H54 (cell line): ENCODE measurements at places on chromosomes 2 and 18.
A peak's percentile ranks its signal among the peaks of the same experiment; 100 is the strongest.

DNA sequence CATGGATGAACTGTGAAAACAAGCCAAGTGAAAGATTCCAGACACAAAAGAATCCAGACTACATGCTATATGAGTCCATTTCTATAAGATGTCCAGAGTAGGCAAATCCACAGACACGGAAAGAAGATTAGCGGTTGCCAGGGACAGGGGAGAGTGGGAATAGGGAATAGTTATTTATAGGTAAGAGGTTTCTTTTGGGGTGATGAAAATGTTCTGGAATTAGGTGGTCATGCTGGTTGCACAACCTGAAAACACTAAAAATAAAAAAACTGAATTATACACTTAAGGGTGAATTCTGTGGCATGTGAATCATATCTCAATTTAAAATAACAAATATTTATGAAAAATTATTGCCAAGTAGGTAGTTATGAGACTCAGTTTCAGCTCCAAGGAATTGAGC lies 168.4 kb downstream of the LTBP1 start:
- DNase-seq: no peak

DNA sequence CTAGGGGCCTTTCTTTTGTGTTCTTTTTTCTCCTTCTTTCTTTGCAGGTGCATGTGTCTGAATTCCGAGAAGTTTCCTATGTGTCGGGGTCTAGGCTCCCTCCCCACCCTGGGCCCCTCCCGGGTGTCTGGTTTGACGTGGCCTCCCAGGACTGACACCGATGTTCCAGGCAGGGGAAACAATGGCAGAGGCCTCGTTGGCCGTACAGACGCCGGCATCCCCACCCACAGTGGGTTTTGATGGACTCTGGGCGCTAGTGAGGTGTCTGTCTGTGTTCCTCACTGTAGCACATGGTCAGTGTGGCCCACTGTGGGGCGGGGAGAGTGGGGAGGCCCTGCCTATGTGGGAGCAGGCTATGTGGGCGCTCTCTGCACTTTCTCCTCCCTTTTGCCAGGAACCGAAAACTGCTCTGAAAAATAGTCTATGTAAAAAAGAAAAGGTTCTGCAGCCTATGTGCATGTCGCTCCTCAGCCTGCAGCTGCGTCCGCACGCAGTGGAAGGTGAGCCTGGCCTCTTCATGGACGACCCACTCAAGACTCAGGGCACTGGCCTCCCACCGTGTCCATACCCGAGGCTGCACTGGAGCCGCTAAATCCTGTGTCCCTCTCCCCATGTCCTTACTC lies 90.9 kb upstream of the ASB18 start:
- DNase-seq: no peak

GRCh38 chr2:96241900-96242611 lies 23.7 kb downstream of the TMEM127 start:
- DNase-seq: peak; percentile 71

- no peak for DNase-seq
Observed at GRCh38 chr2:96325884-96326255, 753 bp downstream of the ITPRIPL1 start.

GRCh38 chr2:105383432-105384166 lies 15.3 kb downstream of the FHL2 start:
- DNase-seq: no peak

- no peak for DNase-seq
Observed at GRCh38 chr2:43224571-43225092, 1.8 kb downstream of the ZFP36L2 start.

- no peak for DNase-seq
Observed at GRCh38 chr2:178271629-178272333, 77.5 kb downstream of the OSBPL6 start.

- no peak for DNase-seq
Observed at GRCh38 chr2:56224316-56224715, 40.5 kb downstream of the CCDC85A start.

- no peak for DNase-seq
Observed at GRCh38 chr2:224832207-224832606, 116.0 kb upstream of the CCDC195 start.

DNA sequence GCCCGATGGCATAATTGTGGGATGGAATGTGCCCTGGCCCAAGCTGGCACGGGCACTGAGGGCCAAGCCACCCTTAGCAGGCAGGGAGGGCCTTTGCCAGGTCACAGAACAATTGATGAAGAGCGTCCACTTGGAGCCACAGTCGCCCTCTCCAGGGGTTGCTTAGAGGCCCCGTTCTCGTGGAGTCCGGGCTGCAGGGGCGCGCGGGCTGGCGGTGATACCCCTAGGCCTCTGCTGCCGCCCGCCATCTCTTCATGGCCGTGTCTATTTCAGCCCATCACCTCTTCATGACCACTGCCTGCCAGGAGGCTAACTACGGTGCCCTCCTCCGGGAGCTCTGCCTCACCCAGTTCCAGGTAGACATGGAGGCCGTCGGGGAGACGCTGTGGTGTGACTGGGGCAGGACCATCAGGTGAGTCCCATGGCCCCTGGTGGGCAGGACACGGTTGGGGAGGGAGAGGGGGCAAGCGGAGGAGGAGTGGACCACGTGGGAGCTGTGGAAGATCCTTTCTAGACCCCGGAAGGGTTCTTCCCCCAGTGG lies 17.6 kb downstream of the RAMP1 start:
- DNase-seq: no peak

DNA sequence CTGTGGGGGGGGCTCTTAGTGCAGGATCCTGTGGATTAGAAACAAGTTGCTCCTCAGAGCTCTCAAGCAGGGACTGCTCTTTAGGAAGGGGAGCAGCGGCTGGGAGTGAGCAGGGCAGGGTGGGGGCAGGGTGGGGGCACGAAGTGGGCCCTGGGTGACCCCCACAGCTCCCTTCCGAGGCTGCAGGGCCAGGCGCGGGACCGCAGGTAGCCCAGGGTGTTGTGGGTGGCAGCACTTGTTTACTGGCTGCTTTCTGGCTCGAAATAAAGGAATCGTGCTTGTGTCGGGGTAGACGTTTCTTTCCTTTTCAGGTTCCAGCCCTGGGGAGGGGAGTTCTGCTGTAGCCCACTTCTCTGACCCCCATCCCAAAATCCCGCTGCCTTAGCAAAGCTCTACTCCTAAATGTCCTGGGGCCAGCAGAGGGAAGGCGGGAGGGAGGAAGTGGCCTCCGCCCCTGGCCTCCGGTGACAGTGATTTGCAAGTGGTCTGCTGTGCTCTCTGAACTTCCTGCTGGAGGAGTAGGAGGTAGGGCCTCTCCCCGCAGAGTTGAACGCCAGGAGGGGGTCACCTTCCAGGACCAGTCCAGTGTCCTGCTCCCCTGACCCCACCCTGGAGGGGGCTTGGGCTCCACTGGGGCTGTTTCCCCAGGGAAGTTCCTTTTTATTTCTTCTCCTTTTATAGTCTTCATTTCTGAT lies 8.3 kb downstream of the NEU4 start:
- no peak for DNase-seq

DNA sequence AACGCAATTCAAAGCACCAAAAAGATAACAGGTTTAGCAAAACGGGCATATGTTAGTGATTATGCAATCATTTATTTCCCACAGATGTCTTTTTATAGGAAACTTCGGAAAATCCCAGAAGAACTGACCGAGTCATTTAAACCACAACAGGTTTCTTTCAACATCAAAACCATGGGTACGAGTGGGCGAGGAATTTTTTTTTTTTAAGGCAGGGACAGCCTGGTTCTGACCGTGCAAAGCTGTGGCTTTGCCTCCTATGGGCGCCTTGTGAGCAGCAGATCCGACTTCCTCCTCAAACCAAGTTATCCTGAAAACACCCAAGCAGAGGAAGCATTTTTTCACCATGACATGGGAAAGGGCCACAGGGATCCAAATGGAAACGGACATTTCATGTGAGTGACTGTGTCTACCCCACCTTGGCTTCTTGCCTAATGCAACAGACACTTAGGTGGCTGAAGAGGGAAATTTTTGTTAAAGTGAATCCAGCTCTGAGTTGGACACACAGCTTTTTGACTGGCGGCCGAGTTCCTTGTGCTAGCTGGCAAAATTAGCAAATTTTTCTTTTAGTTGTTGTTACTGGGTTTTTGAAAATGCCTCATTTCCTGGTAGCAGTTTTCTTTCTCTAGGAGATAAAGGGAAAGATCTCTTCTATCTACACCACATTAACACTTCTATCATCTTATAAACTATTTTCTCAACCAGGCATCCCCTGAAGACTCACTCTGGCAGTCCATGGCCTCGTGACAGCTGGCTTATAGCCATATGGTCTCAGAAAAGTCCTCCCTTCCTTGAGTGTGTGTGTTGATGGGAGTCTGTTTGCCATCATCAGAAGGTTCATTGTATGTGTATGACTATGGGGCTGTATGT lies 487.4 kb upstream of the ZEB2 start:
- DNase-seq: peak; percentile 39

DNA sequence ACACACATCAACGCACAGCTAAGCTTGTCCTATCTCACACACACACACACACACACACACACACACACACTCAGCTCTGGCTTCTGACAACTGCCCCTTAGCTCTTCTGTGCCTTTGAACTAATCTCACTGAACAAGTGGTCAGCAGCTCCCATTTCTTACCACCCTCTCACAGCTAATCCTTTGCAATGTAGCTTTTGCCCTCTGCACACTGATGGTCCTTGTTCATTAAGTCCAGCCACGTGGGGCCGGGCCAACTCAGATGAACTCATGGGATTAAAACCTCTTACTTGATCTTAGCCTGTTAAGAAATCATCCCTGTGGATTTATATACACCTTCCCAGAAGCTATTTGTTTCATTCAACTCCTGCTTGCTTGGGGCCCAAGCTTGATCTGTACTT lies 36.6 kb downstream of the DPYSL5 start:
- no peak for DNase-seq

- DNase-seq: no peak
Observed at GRCh38 chr2:241813644-241814392, 4.8 kb downstream of the NEU4 start.

DNA sequence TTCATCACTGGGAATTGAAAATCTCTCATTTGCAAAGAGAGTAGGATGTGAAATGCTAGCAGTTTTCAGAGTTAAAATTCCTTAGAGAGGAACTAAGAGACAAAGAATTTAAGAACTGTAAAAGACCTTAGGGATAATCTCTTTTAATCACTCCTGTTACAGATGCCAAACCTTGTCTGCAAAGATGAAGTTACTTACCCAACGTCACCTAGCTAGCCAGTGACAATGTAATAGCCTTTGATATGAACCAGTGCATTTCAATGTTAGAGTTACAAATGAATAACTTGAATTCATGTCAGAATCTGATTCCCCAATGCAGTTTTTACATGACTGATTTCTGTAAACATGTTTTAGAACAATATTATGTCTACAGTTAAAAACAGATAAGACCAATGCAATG lies 190.1 kb downstream of the LRP1B start:
- DNase-seq: no peak

DNA sequence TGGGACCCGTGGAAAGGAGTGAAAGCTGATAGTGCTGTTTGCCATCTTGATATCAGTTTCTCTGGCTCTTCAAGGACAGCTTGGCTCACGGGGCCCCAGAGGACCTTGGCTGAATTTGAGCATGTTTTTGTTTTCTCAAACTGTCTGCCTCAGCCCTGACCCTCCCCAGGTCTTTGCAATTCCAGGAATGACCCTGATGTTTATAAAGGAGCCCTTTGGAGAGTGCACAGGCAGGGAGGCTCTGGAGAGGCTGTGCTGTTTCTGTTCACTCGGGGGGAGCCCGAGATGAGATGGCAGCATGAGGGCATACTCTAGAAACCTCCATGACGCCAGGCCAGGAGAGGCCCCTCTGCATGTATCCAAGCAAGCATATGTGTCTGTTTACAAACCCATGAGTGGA lies 16.4 kb downstream of the IGFBP2 start:
- DNase-seq: no peak

DNA sequence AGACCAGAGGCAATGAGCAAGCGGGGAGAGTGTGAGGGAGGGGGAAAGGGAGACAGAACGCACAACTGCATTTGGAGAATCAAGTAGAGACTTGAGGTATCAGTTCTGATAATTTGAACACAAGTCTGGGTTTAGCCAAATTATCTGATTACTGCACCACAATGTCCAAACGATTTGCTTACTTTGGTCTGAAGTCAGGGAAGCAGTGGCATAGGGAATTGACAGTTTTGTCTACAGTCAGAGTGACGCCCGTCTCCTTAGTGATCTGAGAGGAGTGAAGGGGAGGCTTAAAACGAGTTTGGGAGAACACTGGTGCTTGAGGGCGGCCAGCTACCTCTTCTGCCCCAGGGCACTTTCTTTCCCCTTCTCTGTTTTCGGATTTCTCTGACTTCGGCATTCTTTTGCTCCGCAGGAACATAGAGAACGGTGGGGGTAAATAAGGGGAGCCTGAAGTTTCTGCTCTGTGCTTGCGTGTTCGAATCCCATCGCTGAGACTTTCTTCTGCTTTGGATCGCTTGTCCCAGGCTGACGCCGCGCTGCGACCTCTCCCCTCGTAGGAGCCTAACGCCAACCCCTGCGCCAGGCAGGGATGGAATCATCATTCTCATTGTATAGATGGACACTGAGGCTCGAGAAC lies 2.9 kb upstream of the DLX2 start:
- DNase-seq: no peak

- no peak for DNase-seq
Observed at GRCh38 chr2:21268197-21268877, 144.6 kb downstream of the TDRD15 start.

- no peak for DNase-seq
Observed at GRCh38 chr2:68263632-68264031, 11.3 kb upstream of the PPP3R1 start.

DNA sequence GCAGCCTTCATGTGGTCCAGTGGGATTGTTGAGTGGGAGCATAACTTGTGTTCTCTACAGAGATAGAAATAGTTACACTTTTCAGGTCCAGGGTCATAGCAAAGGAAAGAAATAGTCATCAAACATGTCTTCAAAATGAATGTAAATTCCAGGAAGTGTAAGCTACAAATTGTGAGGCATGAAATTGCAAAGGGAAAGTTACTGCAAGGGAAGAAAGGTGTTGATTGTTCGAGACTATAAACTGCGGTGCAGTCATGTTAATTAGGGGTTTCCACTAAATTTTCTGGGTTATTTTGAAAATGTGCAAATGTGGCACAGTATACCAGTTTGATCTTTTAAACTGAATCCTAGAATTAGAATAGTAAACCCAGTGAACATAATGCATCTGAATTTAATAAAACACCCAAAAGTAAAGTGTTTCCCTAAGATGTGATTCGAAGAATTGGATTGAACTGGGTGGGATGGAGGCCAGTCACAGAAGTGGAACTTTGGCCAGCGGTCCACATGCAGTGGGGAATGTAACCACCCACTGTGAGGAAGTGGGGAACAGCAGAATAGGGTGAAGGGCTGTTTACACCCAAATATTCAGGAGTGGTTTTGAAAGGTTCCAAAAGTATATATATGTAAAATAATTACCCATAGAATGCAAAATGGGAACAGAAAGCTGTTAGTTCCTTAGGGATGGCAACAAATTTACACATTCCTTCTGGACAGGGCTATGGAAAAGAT lies 126.5 kb upstream of the CCDC68 start:
- DNase-seq: no peak

DNA sequence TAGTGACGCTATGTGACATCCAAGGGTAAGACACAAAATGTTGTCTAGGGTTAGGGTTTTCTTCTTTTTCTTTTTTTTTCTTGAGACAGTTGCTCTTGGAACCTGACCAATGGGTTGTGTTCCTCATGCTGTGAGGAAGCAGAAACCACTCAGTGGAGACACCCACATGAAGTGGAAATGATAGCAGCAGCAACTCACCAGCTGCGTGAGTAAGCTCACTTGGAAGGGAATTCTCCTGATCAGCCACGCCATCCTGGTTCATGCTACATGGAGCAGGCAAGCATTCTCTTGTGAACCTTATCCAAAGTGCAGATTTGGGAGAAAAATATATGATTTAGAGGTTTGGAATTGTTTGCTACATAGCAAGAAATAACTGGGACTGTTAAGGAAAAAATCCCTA lies 863.7 kb downstream of the EPHA4 start:
- no peak for DNase-seq
